ENCODE measurements at places on chromosomes 11 and 22. TPM values are rescaled to one million over a fixed set of nuclear protein-coding genes. Genes with fewer than 3 reads are reported as not detected.
A peak's percentile ranks its signal among the peaks of the same experiment; 100 is the strongest.

GRCh38 chr11:132579136-132579535 lies 953.2 kb downstream of the OPCML start:
- DNase-seq: no peak
- no peak overlapping the region for H3K4me3 ChIP-seq
- H3K36me3 ChIP-seq: no peaks in the 10 kb centered on the region
- no peak overlapping the region for H3K27ac ChIP-seq
- no peaks in the 10 kb centered on the region for H3K27me3 ChIP-seq

- no peaks in the 10 kb centered on the region for H3K4me1 ChIP-seq
- H3K4me3 ChIP-seq: no peak overlapping the region
- H3K27me3 ChIP-seq: no peaks in the 10 kb centered on the region
- no peak overlapping the region for H3K27ac ChIP-seq
Measured at GRCh38 chr11:83736684-83737083, 450.5 kb upstream of the CCDC90B start.

- no peaks in the 10 kb centered on the region for H3K27me3 ChIP-seq
- H3K4me3 ChIP-seq: no peak overlapping the region
Measured at GRCh38 chr22:46749682-46750529, 11.9 kb upstream of the CERK start.

DNA sequence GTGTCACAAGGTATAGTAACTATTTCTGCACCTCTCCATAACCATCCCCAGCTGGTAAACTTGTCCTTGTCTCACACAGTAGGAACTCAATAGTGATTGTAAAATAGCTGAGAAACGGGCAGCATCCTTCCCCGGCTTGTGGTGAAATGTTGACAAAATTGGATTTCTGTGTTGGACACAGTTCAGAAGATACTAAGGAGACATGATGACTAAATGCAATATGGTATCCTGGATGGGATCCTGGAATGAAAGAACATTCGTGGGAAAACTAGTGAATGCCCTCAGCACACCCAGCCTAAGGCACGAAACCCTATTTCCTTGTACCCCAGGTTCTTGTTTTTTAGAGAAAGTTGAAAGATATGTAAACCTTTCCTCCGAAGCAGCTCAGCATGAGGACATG lies 18.8 kb upstream of the OPCML start:
- H3K36me3 ChIP-seq: no peaks in the 10 kb centered on the region
- H3K4me1 ChIP-seq: no peaks in the 10 kb centered on the region
- H3K27me3 ChIP-seq: no peaks in the 10 kb centered on the region
- DNase-seq: no peak

GRCh38 chr11:9170450-9170849 lies 79.1 kb upstream of the SCUBE2 start:
- H3K36me3 ChIP-seq: peaks cover 7% of the 10 kb centered on the region
- H3K4me3 ChIP-seq: no peak overlapping the region
- H3K27ac ChIP-seq: no peak overlapping the region
- DNase-seq: peak; percentile 17
- no peaks in the 10 kb centered on the region for H3K27me3 ChIP-seq

KDM4E gene
- not detected for polyA plus RNA-seq

MYBPC3 gene
- not detected for polyA plus RNA-seq

OR51I1 gene
- polyA plus RNA-seq: 0.10 TPM

KCTD14 gene
- 0.64 TPM for polyA plus RNA-seq

DNA sequence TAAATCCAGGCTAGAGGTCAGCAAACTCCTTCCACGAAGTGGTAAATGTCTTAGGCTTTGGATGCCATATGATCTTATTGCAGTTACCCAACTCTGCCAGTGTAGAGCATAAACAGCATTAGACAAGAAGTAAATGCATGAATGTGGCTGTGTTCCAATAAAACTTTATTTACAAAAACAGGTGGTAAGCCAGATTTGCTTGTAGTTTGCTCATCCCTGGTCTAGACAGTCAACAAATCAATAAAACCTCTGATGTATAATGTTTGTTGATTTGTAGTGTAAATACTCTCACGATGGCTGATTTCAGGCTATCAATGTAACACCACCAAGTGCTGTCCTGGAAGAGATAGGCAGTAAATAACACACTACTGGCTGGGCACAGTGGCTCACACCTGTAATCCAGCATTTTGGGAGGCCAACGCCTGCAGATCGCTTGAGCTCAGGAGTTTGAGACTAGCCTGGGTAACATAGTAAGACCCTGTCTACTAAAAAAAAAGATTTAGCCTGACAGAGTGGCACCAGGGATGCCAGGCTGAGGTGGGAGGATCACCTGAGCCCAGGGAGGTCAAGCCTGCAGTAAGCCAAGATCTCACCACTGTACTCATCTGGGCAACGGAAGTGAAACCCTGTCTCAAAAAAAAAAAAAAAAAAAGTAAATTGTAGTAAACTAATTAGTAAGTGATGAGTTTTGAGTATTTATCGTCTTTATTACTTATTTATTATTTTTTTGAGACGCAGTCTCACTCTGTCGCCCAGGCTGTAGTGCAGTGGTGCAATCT lies 6.9 kb upstream of the CATSPER1 start:
- DNase-seq: no peak
- peaks cover 10% of the 10 kb centered on the region for H3K27me3 ChIP-seq
- no peak overlapping the region for H3K4me3 ChIP-seq
- no peaks in the 10 kb centered on the region for H3K4me1 ChIP-seq

DNA sequence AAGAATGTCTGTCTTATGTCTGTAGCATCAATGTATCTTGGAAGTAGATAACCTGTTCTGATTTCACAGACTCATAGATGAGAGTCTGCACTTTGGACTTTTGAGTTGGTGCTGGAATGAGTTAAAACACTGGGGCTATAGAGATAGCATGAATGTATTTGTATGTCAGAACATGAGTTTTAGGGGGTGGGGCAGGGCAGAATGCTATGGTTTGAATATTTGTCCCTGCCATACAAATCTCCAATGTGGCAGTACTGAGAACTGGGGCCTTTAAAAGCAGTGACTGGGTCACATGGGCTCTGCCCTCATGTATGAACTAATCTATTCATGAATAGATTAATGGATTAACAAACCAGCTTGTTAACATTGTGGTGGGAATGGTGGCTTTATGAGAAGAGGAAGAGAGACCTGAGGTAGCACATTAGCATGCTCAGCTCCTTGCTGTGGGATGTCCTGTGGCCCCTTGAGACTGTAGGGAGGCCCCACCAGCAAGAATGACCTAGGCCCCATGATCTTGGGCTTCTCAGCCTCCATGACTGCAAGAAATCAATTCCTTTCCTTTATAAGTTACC lies 15.5 kb upstream of the OR52K1 start:
- no peak overlapping the region for H3K4me3 ChIP-seq
- H3K27me3 ChIP-seq: peaks cover 4% of the 10 kb centered on the region
- no peaks in the 10 kb centered on the region for H3K4me1 ChIP-seq
- no peak for DNase-seq
- no peak overlapping the region for H3K27ac ChIP-seq
- no peaks in the 10 kb centered on the region for H3K36me3 ChIP-seq

All from endothelial cell of umbilical vein (primary cell).